ENCODE measurements at places on chromosomes 1 and 21. TPM values are rescaled to one million over a fixed set of nuclear protein-coding genes. Genes with fewer than 3 reads are reported as not detected.

WNT9A gene
- total RNA-seq = 1.2 TPM

UCHL5 gene
- 53.3 TPM for total RNA-seq

GLIS1 gene
- total RNA-seq = 0.92 TPM

BTG2 gene
- total RNA-seq = 12.7 TPM

NBPF20 gene
- 1.7 TPM for total RNA-seq

SLC2A5 gene
- 0.64 TPM for total RNA-seq

L1TD1 gene
- total RNA-seq = not detected

CAPN9 gene
- not detected for total RNA-seq

PTPN14 gene
- 8.9 TPM for total RNA-seq

NR1I3 gene
- not detected for total RNA-seq

CELA2A gene
- not detected for total RNA-seq

TNFRSF25 gene
- 4.9 TPM for total RNA-seq

GIPC2 gene
- not detected for total RNA-seq

CBR1 gene
- 4.4 TPM for total RNA-seq

STXBP3 gene
- total RNA-seq = 37.2 TPM

USP48 gene
- total RNA-seq = 21.5 TPM

ANGPTL7 gene
- total RNA-seq = not detected

S100A3 gene
- 4.3 TPM for total RNA-seq

OR14K1 gene
- not detected for total RNA-seq

CEPT1 gene
- total RNA-seq = 23.4 TPM

SYT14 gene
- 37.5 TPM for total RNA-seq

NR5A2 gene
- total RNA-seq = not detected

TSPAN2 gene
- not detected for total RNA-seq

RXFP4 gene
- not detected for total RNA-seq

AMY2B gene
- total RNA-seq = not detected

ETNK2 gene
- 11.9 TPM for total RNA-seq

BOLA1 gene
- 2.0 TPM for total RNA-seq

TSSK3 gene
- 0.20 TPM for total RNA-seq

AIM2 gene
- not detected for total RNA-seq

LRRC7 gene
- not detected for total RNA-seq

TINAGL1 gene
- 61.7 TPM for total RNA-seq

ICOSLG gene
- not detected for total RNA-seq

S100A7A gene
- total RNA-seq = not detected

APOBEC4 gene
- not detected for total RNA-seq

Data from G401 (cell line).